ENCODE measurements at places on chromosomes 16 and 17.

DNA sequence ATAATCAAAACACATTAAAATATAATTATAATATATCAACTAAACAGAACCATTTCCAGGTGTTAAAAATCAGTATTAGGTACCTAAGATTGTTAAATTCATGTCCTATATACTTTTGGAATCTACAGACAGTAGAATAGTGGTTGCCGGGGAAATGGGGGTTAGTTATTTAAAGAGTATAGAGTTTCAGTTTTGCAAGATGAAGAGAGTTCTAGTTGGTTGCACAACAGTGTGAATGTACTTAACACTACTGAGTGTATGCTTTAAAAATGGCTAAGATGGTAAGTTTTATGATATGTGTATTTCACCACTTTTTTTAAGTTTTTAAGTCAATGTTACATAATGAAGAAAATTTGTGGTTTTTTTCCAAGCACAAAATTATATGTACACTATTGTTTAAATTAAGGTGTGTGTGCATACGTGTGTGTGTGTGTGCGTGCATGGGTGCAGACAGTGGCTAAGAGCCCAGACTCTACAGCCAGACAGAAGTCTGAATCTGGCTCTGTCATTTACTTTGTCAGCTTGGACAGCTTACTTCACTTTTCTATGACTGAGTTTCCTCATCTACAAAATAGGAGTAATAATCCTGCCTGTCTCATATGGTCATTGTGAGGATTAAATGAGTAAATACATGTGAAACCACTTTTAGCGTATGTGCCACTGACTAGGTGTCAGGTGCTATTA, 25.3 kb upstream of the PHAF1 start:
- no peak for DNase-seq

DNA sequence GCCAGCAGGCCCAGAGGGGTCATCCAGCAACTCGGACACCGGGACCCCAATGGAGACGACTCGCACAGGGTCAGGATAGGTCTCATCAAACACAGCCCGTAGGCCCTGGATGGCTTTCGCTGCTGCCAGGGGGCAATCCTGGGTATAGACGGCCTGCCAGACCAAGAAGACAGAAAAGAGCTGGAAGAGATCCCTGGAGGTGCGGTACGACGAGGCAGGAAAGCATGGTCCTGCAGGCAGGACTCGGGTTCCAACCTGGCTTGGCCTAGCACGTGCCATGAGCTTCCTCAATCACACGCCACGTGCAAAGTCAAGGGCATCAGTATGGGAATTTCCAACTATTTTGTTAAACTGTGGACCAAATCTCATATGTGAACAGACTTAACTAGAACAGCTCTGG, 6.3 kb upstream of the EXOSC6 start:
- no peak for DNase-seq

- DNase-seq: no peak
Measured at GRCh38 chr16:86556576-86556975, 1.5 kb upstream of the MTHFSD start.

DNA sequence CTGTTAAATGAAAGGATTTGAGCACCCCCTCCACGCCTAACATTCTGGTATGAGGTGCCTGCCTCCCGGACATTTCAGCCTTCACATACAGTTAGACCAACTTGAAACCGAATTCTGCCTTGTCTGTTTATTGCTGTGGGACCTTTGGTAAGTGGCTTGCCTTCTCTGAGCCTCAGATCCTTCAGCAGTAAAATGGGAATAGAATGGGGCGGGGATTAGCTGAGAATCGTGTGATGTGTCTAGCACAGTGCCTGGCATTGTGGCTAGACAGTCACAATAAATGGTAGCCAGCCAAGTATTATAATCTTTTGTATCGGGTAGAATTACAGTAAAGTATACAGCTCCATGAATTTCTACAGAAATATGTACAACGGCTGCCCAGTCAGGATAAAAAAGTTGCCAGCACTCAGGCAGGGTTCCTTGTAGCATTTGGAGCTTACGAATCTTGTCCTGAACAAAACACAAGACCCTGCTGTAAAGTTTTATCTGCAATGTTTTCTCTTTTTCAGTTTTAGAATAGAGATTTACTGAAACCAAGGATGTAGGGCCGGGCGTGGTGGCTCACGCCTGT, 786 bp downstream of the TMC7 start:
- no peak for DNase-seq

GRCh38 chr16:49638673-49639610, 217.0 kb downstream of the ZNF423 start:
- DNase-seq: no peak

DNA sequence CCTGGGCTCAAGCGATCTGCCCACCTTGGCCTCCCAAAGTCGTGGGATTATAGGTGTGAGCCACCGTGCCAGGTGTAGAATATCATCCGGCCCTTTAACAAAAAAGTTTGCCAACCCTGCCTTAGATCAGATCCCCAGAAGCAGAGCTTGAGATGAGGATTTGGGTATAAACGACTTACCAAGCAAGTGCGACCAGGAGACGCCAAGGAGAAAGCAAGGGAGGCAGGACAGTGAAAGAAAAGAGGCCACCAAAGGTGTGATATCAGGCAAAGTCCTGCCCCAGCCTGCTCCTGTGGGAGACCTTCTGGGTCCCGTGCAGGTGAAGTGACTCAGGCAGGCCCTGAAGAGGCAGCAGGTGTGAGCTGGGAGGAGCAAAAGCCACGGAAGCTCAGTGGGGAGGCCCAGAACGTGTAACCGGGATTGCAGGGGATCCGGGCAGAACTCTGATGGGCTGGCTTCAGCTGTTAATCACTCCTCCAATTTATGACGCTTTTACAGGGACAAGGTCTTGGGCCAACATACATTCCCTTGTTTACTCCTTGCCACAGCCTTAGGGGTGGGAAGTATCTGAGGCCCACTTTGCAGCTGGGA, 14.1 kb upstream of the CALB2 start:
- no peak for DNase-seq

- no peak for DNase-seq
Measured at GRCh38 chr17:53088481-53088880, 734.2 kb upstream of the KIF2B start.

Data from NCI-H1048 (cell line).